ENCODE measurements at places on chromosomes 3 and 15.
A peak's percentile ranks its signal among the peaks of the same experiment; 100 is the strongest.

DNA sequence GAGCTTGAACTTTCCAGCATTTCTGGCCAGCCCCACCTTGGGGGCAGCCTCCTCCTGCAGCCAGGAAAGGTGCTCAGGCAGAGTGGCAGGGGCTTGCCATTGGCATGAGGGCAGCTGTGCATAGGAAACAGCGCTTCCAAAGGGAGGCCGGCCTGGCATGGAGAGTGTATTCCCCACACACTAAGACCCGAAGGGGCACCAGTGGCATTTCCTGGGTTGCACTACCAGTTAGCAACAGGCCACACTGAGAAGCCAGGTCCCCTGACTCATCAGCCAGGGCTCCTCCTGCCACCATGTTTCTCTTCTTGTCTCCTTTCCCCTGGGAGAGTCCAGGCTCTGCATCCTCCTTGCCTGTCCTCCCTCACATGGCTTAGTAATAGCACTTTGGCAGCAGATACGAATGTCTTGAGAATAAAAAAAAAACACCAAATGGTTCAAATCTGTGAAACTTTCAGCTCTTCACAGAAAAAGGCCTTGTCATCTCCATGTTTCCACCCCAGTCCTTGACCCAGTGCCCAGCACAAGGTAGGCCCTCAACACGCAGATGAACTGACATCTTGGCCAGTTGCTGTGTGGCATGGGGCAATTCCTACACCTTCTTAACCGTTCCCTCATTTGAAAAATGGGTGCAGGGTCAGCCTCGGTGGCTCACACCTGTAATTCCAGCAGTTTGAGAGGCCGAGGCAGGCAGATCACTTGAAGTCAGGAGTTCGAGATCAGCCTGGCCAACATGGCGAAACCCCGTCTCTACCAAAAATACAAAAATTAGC, 180.4 kb downstream of the SMAD6 start:
- DNase-seq, result peak; percentile 61

- no peak for DNase-seq
Observed at GRCh38 chr15:51311510-51311909, 26.9 kb downstream of the CYP19A1 start.

DNA sequence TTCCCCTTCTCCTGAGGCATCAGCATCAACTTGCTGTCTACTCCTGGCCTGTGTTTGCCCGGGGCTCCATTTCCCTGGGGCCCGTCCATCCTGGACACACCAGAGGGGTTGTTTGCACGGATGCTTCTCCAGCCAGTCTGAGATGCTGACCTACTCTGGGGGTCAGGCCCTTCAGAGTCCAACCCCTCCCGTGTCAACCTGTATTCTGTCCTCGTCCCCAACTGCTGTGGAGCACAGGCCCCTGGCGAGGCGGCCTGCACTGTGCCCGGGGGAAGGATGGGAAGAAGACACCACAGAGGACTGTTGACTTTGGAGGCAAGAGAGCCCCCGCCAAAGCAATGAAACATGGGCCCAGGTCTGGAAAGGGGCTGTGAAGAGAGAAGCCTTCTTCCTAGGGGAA, 25.8 kb downstream of the ALS2CL start:
- DNase-seq, result no peak

- DNase-seq, result peak; percentile 68
Observed at GRCh38 chr15:57541805-57542504, 49.7 kb upstream of the MYZAP start.

GRCh38 chr3:189625572-189625971, 5.6 kb upstream of the TP63 start:
- no peak for DNase-seq

DNA sequence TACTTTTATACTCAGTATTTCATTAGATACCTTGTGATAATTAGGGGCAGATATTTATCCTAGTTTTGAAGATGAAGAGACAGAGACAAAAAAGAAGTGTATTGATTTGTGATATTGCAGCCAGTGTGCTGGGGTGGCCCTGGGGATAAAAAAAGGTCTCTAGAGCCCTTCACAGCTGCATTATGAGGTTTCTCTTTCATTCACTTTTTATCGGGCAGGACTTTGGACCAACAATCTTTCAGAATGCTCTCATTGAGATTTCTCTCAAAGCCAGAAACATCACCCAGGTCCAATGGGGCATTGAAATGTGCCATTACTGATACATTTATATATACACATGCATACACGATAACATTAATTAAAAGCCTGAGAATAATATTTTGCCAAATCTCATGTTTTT, 20.5 kb upstream of the SELENOT start:
- no peak for DNase-seq

GRCh38 chr3:142944342-142944741, 19.1 kb downstream of the PAQR9 start:
- no peak for DNase-seq

DNA sequence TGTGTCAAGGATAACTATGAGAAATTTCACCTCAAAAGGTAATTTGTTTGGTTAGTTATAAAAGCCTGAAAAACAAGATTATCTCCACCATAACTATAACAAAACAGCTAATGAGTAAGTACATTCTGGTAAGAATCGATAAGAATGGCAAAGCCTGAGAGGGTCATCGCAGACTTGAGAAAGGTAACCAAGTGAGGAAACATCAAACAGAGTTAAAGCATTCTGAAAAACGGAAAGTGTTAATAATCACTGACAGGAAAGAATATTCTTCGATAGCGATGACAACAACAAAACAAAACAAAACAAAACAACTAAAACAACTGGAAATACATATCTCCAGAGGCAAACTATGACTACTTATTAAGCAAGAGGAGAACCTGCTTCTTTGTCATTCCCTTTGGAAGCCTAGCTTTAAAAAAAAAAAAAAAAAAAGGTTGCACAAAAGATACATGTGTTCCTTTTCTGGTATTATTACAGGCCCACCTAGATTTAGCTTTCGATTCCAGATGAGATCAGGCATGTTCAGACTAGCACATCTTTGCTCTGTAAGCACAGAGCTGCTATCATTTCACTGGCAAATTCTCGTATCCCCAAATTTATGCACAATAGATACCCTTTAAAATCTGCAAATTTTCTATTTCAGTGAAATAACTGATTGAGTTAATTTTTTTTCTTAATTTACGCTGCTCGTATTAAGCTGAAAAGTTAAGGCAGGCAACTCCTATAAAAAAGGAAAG, 155.6 kb downstream of the TIGIT start:
- DNase-seq, result no peak

- DNase-seq, result no peak
Observed at GRCh38 chr3:49775538-49775937, 10.8 kb downstream of the IP6K1 start.

DNA sequence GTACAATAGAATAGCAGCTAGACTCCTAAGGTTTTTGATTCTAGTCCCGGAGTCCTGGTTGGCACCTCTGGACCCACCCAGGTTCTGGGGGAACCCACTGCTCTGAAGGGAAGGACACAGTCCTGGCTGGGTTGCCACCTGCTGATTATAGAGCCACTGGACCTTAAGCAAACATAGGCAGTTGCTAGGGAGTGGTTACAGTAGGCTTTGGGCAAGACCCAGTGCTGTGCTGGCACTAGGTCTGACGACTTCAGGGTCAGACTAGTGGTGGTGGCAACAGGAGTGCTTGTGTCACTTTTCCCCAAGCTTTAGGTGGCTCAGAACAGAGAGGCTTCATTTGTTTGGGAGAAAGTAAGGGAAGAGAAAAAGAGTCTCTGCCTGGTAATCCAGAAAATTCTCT, 109.8 kb upstream of the C3orf80 start:
- DNase-seq, result no peak

- DNase-seq, result no peak
Observed at GRCh38 chr15:45307230-45307924, 55.3 kb downstream of the SLC28A2 start.

GRCh38 chr3:133113526-133113925, 75.3 kb downstream of the TMEM108 start:
- no peak for DNase-seq

GRCh38 chr3:134802428-134803050, 7.5 kb downstream of the EPHB1 start:
- DNase-seq, result no peak

DNA sequence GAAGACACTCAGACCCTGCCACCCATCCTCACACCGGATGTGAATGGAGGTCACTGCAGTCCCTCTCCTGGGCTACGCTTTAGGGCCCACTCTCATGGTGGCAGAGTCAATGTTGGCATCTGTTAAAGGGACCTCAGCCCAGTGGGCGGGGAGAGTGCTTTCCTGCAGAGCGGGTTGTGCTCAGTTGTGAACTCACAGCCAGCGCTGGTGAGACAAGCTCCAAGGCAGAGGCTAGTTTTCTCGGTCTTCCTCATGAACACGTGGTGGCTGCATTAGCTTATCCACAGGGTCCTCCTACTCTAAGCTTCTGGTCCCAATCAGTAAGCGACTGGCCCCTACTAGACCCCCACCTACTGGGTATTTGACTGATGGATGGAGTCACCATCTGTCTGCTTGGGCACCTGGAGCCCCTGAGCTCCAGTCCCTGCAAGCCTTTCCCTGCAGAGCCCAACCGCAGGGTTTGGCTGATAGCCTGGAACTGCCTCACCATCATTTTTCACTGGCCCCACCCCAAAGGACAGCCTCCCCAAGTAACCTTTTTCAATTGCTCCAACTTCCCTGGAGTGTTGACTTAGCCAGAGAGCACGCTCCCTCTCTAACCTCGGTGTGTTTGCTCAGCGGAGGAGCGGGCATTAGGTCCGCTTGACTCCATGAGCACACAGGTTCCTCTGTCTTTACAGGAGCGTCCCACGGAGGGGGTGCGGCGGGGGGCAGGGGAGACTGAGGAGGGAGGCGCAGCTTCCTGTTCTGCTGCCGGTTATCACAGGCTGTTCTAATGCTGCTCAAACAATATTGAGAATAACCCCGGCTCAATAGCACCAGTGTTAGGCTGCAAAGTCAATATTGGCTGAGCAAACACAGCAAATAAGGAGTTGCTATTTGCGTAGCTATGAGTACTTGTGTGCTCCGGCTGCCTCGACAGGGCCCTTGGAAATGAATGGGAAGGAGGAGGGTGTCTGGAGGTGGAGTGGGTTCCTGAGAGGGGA, 141.7 kb downstream of the RPLP1 start:
- DNase-seq, result no peak

DNA sequence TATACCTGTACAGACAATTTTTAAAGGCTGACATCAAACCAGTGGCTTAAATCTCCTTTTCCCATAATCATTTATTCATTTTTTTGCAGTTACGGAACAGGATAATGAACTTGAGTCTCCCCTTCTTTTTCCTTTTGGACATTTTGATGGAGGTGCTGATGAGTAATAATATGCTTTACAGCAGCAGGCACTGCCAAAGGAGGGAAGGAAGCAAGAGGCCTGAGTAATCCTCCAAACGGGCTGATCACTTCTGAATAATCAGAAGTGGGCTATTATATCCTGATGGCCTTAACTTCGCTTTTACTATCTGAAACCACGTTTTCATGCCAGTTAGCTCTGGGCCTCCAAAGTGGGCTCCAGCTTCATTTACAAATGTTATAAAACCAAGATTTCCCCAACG, 527.2 kb downstream of the FOXP1 start:
- no peak for DNase-seq

GRCh38 chr15:39592500-39592899, 11.6 kb downstream of the THBS1 start:
- DNase-seq, result no peak

- no peak for DNase-seq
Observed at GRCh38 chr3:44093531-44093930, 148.2 kb upstream of the TOPAZ1 start.

DNA sequence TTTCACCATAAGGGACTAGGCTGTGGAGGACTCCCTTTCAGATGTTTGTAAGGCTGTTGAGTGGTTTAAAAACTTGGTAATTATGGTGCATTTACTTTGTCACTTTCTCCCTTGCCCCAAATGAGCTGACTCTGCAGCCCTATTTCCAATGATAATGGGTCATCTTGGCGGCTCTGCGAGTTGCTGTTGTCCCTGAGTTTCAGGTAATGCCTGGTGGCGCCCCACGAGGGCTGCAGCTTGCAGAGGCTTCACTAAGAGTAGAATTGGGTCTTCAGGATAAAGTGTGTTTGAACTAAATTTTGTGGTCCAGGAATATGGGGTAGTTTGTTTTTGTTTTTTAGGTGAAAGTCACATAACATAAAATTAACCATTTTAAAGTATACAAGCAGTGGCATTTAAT, 450.1 kb upstream of the CFAP20DC start:
- DNase-seq, result no peak

DNA sequence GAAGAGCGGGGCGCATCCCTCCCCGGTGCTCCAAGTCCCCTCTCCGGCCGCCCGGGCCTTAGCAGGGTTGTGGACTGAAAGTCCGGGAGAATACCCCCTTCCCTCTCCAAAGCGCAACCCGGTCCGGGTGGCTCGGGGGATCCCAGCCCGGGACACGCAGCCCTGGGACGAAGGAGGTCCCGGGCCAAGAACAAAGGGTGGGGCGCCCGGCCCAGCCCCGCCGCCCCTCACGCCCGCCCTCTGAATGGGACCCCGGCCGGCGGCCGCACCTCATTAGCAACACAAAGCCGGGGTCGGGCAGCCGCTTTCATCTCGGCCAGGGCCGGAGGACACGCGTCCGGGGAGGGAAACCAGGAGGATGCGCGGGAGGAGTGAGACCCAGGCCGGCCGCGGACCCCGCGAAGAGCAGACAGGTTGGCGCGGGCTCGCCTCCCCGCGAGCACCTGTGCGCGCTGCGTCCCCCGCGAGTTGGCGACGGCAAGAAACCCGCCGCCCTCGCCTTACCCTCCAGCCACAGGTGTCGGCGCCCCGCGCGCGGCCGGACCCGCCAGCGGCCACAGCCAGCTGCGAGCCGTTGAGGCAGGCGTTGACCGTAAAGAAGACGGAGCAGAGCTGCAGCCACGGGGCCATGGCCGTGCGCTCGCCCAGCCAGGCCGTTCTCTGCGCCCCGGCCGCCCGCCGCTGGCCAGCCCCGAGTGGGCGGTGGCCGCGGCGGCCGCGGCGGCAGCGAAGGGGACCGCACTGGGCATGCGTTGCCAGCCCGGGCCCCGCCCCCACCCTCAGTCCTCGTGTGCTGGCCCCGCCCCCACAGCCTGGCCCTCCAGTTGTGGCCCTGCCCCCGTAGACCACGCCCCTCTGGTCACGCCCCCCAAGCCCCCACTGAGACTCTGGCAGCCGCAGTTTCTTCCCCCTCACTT, at the start of gene IL17RD:
IL17RD (minus strand) TSS at position 697 of the 917 bp plus-strand sequence; CDS start at position 630, 67 bp downstream.
- peak; percentile 3 for DNase-seq

GRCh38 chr3:38049358-38050126, 10.5 kb downstream of the DLEC1 start:
- no peak for DNase-seq

- no peak for DNase-seq
Observed at GRCh38 chr3:13598926-13599886, 50.3 kb downstream of the FBLN2 start.
